ENCODE measurements at places on chromosomes 3 and 15. TPM values are rescaled to one million over a fixed set of nuclear protein-coding genes. Genes with fewer than 3 reads are reported as not detected.

DNA sequence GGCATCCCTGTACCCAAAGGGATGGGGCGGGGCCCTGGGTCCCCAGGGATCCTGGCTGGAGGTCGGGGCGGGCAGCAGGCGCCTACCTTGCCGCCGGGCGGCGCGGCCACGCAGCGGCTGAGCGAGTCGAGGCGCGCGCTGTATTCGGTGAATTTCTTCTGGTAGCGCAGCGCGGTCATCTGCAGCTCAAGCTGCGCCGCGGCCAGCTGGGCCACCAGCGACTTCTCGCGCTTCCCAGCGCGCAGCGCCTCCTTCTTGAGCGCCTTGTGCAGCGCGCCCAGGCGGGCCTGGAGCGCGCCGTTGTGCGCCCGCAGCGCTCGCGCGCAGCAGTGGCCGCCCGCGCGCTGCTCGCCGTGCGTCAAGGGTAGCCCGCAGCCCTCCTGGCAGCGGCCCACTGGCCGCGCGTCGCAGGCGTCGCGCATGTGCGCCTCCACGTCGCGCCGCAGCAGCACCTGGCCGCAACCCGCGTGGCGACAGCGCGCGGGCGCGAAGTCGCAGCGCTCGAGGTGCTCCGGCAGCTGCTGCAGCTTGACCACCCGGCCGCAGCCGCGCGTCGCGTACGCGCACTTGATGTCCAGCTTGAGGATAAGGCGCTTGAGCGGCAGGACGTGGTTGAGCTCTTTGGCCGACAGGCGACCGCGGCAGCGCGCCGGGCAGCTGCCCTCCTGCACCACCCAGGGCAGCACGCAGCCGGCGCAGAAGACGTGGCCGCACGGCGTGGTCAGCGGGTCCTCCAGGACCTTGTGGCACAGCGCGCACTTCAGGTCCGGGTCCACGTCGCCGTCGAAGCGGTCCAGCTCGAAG, 522 bp downstream of the PDZRN3 start:
- no peak overlapping the region for H3K27ac ChIP-seq
- no peaks in the 10 kb centered on the region for H3K4me1 ChIP-seq
- H3K36me3 ChIP-seq = no peaks in the 10 kb centered on the region

GRCh38 chr3:16304061-16305010, 39.3 kb downstream of the OXNAD1 start:
- H3K4me1 ChIP-seq = peaks cover 76% of the 10 kb centered on the region
- peaks cover 19% of the 10 kb centered on the region for H3K36me3 ChIP-seq
- no peak for DNase-seq

Gene AHSG
- not detected for total RNA-seq

Gene SUCNR1
- total RNA-seq = not detected

Gene GLDN
- total RNA-seq = not detected

Gene EHHADH
- 1.1 TPM for total RNA-seq
